Skin of body (tissue), 3 donors: ENCODE measurements at places on chromosomes 4 and X.
A peak's percentile ranks its signal among the peaks of the same experiment; 100 is the strongest.

- DNase-seq, result no peak
Measured at GRCh38 chr4:48604527-48604926, 114.5 kb downstream of the ZAR1 start.

DNA sequence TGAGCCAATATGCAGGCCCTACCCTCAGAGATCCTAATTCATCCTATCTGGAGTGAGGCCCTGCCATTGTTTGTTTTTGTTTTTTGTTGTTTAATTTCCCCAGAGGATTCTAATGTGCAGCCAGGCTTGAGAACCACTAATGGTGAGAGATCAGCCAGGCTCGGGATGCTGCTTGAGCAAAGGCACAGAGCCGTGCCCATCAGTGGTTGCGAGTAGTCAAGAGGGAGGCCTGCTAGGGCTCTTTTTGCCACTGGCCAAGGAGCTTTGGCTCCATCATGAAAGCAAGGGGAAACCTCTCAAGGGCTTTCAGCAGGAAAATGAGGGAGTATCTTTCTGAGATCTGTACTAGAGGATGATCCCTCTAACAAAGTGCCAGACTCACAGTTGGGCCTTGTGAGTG is 2.7 kb downstream of the TCEANC start:
- no peak for DNase-seq

- no peak for DNase-seq
Measured at GRCh38 chr4:17811078-17811603, 362 bp downstream of the NCAPG start.

- no peak for DNase-seq
Measured at GRCh38 chr4:6307891-6308290, 38.2 kb downstream of the WFS1 start.

GRCh38 chrX:43612400-43612799 is 43.7 kb upstream of the MAOA start:
- no peak for DNase-seq

- DNase-seq, result no peak
Measured at GRCh38 chr4:37837446-37837845, 11.0 kb downstream of the PGM2 start.

GRCh38 chr4:141711211-141711610 is 74.8 kb downstream of the IL15 start:
- peak; percentile 0 for DNase-seq

GRCh38 chr4:142379277-142380051 is 466.6 kb downstream of the INPP4B start:
- DNase-seq, result peak; percentile 76

DNA sequence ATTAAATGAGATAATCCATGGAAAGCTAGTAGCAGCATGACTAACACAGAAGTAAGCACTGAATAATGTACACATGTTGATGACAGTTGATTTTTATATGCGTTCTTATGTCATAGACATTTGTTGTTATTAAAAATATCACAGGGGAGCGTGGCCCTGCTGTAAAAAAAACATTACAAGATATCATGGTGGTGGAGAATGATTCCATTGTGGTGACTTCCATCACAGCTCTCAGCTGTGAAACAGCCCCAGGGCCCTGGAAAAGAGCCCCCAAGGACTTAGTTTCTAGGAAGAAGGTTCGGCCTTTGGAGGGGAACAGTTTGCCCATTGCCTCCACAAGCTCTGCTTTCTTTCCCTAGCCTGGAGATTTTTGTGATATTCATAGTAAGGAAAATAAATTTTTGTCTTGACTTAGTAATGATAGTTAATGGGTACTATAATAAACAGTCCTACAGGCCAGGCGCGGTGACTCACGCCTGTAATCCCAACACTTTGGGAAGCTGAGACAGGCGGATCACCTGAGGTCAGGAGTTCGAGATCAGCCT is 49.9 kb downstream of the FAM114A1 start:
- no peak for DNase-seq

- DNase-seq, result no peak
Measured at GRCh38 chr4:67886281-67886680, 2.5 kb upstream of the TMPRSS11D start.

- no peak for DNase-seq
Measured at GRCh38 chr4:48347282-48347921, 6.1 kb downstream of the SLAIN2 start.

DNA sequence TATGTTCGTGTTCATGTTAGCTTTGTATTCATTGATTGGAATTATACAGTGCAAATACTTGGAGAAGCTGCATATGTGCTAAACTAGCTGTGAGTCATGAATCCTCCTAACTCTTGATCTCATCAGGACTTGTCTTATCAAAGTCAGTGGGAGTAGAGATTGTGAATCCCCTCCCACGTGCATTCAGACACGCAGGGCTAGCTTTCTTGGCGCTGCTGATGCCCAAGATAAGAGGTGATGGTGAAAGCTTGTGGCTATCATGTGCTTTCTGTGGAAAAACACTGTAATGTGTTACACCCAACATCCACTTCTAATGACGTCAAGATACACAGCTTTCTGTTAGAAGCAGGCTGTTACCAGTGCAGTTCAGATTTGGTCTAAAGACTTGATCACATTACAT is 348.7 kb upstream of the HAND2 start:
- no peak for DNase-seq

GRCh38 chrX:68433981-68434299 is 645 bp upstream of the OPHN1 start:
- no peak for DNase-seq

DNA sequence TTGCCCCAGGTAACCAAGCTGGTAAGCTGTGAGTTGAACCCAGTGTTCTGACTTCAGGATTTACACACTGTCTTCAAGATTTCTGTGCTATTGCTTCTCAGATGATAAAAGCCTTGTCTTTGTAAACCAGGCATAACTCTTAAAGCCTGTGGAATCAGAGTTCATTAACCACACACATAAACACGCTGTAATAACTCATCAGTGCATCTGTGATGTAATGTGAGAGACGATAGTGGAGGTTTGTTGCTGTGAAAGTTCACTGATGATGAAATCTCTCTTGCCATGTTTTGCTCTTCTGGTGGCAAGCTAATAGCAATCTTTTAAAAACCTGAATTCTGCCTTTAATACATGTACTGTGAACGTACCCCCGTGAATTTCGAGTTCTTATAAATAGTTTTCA is 41.5 kb downstream of the CLCN4 start:
- no peak for DNase-seq

DNA sequence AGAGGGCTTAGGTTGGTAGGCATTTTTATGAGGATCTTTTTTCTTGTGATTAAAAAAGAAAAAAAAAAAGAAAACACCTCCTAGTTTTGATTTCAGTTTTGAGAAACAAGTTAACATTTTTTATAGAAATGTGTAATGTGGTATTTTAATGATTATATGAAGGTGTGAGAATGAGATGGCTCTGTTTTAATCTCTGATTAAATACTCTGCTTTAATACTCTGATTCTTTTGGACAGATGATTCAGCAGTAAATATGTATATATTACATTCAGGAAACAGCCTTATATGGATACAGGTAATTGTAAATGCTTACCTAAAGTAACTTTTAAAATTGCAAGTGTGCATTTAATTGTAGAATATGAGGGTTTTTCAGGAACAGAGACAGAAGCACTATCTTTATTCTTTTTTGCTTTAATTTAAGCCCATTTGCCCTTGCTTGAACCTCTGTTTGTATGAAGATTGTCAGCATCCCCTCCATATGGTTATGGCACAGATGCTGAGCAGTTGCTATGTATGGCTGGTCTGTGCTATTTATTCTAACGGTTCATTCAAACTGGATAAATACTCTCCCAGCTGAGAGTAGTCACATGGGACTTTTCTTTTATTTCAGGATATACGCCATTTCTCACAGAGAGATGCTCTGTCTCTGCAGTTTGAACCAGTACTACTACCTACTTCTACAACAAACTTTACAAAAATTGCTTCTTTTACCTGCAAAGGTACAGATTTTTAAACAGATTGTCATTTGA is 101.0 kb upstream of the TLR2 start:
- no peak for DNase-seq

GRCh38 chr4:155377276-155377675 is 511 bp upstream of the MAP9 start:
- no peak for DNase-seq

DNA sequence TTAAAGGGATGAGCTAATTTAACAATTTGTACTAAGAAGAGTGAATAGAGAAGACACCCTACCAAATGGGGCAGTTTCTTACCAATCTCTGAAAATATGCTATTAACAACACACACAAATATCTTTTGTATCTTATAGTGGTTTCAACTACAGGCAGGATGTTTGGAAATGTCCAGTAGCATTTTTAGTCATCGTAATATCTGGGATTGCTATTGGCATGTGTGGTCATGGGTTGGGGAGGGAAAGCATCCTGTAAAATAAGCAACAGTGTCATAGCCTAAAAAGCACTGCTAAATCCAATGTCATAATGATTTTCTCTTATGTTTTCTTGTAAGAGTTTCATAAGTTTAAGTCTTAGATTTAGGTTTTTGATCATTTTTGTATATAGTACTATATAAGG is 29.3 kb upstream of the ABCG2 start:
- DNase-seq, result no peak

GRCh38 chr4:150367326-150367725 is 214.6 kb upstream of the MAB21L2 start:
- no peak for DNase-seq

DNA sequence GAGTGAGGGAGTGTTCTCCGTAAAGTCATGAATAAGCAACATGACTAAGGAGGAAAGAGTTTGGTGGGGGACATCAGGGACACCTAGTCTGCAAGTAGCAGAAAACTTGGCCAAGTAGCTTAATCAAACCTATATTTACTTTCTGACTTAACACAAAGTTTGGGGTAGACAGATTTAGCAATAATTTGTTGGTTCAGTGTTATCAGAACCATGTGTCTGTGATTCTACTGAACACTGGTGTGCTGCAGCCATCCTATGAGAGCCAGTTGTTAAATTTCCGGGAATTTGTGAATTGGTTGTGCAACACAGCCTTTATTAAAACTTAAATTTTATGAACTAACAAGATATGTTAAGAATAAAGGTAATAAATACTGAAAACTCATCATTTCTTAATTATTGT is 469.3 kb downstream of the C4orf33 start:
- DNase-seq, result no peak

DNA sequence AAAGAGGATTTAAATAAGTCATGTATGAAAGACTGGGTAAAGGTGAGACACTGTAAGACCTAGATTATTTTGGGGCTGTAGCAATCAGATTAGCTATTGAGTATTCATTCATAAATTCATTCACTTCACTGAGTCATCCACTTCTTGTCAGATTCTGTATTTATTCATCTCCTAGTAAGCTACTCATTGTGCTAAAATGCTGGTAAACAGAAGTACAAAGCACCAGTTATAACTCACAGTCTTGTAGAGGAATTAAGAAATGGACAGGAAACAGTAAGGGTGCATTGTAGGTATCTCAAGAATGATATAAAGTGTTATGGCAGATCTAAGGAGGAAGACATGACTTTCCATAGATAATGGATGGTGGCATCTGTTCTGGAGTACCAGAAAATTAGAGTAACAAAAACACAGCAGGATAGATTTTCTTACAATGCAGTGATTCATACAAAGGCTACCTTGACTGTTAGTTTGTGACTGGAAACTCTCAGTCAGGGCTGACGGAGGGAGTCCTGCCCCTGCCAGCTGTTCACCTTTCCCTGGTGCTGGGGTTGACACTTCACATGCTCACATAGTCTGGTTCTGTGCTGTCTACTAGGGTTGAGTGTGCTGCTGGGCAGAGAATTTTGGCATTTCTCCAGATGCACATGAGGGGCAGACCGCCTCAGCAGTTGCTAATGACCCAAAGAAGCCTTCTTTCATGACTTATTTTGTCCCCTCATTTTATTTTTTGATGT is 26.5 kb upstream of the HAND2 start:
- no peak for DNase-seq

DNA sequence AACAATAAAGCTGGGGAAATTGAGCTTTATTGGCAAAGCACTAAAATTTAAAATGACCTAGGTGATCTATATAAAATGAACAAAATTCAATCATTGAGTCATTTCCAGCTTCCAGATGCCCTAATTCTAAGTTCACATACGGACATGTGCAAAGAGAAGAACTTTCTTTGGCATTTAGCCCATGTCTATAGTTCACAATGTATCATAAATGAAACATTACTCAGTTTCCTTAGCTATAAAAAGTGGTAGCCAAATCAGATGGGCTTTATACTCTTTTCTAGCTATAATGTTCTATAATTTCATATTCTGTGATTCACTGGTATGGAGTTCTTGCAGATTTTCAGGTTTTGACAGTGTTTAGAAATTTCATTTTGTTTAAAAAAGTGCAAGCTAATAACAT is 327.4 kb downstream of the KCTD8 start:
- DNase-seq, result no peak

- no peak for DNase-seq
Measured at GRCh38 chr4:158129694-158130093, 43.1 kb downstream of the GASK1B start.

DNA sequence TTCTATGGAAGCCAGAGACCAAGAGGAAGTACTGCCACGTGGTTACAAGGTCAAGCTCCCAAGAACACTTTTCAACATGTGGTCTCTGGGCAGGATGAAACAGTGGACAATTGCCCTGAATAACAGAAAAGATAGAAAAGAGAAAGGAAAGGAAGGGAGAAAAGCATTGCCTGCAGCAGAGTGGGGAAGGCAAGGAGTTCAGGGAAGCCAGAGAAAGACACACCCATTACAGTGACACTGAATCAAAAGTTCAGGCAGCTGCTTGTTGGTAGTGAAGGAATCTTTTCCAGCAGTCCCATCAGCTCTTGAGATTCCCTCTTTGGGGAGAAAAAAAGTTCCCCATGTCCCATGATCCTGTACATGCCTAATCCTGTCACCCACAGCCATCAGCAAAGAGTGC is 80.5 kb downstream of the EIF4E start:
- DNase-seq, result no peak

- DNase-seq, result no peak
Measured at GRCh38 chr4:38857354-38858096, 908 bp upstream of the TLR6 start.

- DNase-seq, result no peak
Measured at GRCh38 chr4:182831376-182831775, 85.8 kb downstream of the DCTD start.

GRCh38 chr4:78121338-78121904 is 64.3 kb downstream of the FRAS1 start:
- DNase-seq, result no peak
